ENCODE measurements at places on chromosomes 3 and 15.

DNA sequence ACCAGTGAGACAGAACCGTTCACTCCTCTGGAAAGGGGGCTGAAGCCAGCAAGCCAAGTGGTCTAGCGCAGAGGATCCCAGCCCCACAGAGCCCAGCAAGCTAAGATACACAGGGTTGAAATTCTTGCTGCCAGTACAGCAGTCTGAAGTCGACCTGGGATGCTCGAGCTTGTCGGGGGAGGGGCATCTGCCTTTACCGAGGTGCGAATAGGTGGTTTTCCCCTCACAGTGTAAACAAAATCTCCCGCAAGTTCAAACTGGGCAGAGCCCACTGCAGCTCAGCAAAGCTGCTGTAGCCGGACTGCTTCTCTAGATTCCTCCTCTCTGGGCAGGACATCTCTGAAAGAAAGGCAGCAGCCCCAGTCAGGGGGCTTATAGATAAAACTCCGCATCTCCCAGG lies 11.4 kb downstream of the CEP97 start:
- DNase-seq = no peak

- DNase-seq = no peak
Observed at GRCh38 chr15:65334586-65335231, 30.2 kb downstream of the RNU5B-1 start.

DNA sequence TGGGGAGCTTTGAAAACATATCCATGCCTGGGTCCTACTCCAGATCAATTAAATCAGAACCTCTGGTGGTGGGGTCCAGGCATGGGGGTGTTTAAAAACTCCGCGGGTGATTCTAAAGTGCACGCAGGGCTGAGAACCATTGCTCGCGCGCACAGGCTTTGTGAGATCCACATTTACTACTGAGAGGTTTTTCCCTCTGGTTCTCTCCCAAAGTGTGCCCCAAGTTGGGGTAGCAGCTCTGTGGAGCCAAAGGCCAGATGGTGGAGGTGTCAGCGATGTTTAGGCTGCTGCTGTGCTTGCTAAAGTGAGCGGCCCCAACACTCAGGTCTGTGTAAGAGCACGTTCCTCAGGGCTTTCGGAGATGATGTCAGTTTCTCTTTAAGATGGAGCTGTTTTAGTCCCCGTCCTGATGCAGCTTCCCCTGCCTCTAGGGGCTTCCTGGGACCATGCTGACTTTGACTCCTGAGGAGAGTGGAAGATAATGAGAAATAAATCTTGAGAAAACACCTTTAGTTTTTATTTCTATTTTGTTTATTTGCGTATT lies 13.4 kb upstream of the MAGEF1 start:
- no peak for DNase-seq

DNA sequence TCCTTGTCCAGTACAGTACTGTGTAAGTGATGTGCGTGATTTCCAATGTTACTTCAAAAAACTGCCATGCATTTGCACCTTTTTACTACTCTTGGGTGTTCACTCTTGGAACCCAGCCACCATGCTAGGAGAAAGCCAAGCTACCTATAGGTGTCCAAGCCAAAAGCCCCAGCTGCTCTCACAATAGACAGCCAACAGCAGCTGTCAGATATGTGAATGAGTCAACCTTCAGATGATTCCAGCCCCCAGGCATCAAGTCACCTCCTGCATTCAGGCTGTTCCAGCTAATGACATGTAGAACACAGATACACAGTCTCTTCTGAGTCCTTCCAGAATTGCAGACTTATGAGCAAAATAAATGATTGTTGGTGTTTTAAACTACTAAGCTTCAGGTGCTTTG lies 417.7 kb upstream of the TGFBR2 start:
- DNase-seq = no peak

DNA sequence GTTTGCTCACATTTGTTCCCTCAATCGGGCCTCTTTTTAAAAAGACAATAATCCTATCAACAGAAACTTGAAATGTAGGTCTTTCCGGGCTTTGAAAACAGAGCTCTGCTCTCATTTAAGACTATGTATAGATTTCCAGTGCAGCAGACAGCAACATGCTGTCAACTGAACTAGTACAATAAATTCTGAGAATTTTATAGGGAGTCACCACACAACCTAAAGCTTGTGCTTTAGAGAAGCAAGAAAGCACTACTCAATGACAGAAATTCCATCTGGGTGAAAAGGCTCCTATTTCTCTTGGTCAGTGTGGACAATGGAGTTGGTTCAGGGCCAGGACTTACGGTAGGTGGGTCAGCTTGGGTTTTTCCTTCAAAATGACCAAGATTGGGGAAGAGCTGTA lies 583.5 kb downstream of the ROBO1 start:
- DNase-seq = no peak

DNA sequence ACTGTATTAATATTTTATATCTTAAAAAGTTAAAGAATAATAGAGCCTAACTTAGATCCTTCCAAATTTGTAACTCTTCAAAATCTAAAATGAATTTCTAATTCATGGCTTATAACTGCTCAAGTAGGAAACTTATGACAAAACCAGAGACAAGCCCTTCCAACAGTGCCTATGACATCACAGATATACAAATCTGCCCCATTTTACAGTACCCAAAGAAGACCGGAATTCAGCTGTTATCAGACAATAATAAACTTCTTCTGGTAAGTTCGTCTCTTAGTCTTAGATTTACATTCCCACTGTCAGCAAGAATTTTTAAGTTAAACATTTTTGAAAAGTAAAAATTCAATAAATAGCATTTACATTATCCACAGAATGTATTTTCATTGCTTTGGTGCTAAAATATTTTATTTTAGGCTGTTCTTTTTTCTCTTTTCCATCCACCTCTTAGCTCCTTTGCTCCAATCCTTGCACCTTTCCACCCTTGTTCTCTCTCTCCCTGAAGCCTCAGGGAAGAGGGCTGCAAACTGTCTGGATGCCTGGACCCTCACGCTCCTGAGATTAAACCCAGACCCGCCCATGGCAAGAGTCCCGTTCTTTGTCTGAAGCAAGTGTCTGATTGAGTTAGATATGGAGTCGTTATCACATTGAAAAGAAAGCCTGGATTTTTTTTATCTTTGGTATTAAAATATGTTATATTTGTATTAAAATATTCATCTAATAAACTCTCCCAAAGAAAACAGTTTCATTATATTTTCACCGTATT lies 312.7 kb downstream of the ZBTB20 start:
- DNase-seq = no peak

DNA sequence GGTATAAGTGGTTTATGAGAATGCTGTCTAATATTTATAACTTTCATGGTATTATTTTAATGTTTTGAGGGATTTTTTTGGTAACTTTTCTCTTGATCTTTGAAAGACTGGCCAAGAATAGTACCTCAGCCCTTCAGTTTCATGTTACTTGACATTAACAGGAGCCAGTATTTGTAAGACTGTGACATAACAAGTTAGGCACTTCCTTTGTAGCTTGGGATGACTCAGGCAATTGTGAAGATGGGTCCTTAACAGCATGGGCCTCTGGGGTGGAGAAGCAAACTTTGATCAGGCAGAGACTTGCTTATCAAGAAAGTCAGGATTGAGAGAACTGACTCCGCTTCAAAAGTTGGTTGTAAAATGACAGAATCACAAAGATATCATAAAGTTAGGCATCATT lies 9.5 kb downstream of the LRRC49 start:
- peak; percentile 68 for DNase-seq

DNA sequence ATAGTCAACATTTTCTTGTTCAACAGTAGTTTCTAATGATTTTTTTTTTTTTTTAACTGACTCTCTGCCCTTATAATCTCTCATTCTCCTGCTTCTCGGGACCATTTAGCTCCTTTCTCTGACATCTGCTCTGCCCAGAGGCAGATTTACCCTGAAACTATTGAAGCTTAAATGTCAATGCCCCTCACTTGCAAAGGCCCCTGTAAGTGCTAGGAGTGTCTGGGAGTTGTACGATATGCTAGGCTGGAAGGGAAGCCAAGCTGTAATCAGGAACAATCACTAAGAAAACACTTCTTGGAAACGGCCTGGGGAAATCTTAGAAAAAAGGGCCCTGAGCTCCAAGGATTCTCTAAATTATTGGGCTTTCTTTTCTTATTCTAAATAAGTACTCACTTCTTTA lies 5.8 kb upstream of the PLOD2 start:
- DNase-seq = peak; percentile 67

- DNase-seq = peak; percentile 66
Observed at GRCh38 chr3:56702490-56703315, 19.6 kb upstream of the TASOR start.

- DNase-seq = no peak
Observed at GRCh38 chr15:40584191-40584590, 9.9 kb upstream of the KNL1 start.

- DNase-seq = peak; percentile 11
Observed at GRCh38 chr15:97156739-97157265, 803.7 kb upstream of the ARRDC4 start.

- no peak for DNase-seq
Observed at GRCh38 chr3:190543671-190544070, 29.8 kb downstream of the IL1RAP start.

GRCh38 chr15:88810446-88810845 lies 7.2 kb downstream of the ACAN start:
- no peak for DNase-seq

DNA sequence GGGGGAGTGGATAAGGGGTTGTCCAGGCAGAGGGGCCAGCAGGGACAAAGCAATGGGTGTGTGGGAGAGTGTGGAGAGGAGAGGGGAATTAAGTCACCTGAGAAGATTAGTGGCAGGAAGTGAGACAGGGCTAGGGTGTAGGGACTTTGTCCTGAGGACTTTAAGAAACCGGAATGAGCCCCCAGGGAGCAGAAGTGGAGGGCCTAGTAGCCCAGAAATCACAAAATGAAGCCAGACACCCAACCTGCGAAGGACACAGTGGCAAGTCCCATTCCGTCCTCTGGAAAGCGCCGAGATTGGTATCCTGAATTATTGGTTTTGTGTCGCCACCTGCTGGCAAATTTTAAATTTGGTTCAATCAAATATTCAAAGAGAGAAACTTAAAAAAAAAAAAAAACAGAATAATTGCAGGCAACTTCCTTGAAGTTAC lies 78.0 kb upstream of the SLC25A36 start:
- DNase-seq = peak; percentile 58

DNA sequence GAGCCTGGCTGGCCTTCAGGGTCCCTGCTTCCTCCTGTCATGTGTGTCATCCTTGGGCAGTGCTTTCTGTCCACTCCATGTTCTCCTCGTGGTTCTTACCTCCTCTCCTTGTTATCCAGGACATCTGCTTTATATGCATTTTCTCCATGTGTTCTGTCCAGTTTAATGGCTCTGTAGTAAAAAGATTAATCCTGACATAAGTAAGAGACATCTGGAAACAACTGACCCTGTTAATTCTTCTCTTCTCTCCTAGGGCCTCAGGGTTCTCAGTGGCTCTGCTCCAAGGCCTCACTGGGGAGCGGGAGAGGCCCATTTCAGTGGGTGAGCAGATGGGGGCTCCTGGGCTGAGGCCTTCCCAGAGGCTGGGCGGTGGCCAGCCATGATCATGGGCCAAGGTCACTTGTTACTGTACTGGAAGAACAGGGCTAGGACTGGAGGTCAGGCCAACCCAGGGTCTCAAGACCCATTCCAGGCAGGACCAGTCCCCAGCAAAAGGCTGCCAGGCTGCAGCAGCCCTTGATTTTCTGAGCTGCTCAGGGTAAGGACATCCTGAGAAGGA lies 20.2 kb upstream of the CDCP1 start:
- DNase-seq = no peak

- DNase-seq = no peak
Observed at GRCh38 chr15:46732060-46732459, 985.2 kb upstream of the SEMA6D start.

- no peak for DNase-seq
Observed at GRCh38 chr15:73482166-73482565, 39.2 kb downstream of the REC114 start.

GRCh38 chr3:177284383-177284881 lies 87.2 kb upstream of the TBL1XR1 start:
- DNase-seq = no peak

DNA sequence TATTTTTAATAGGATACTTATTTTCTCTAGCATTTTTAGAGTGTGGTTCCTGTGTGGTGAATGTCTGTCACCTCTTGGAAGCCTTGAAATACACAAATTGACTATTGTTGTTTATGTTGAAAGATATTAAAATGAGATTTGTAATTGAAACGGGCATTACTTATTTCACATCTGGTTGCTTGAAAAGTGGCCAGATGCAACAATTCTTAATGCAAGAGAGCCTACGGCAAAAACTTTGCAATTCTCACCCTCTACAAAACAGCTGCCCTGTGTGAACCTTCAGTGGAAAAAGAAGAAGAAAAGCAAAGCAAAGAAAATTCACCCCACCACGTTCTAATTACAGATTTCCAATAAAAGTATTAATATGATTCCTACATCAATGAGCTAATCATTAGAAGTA lies 46.6 kb downstream of the PPARG start:
- DNase-seq = no peak

DNA sequence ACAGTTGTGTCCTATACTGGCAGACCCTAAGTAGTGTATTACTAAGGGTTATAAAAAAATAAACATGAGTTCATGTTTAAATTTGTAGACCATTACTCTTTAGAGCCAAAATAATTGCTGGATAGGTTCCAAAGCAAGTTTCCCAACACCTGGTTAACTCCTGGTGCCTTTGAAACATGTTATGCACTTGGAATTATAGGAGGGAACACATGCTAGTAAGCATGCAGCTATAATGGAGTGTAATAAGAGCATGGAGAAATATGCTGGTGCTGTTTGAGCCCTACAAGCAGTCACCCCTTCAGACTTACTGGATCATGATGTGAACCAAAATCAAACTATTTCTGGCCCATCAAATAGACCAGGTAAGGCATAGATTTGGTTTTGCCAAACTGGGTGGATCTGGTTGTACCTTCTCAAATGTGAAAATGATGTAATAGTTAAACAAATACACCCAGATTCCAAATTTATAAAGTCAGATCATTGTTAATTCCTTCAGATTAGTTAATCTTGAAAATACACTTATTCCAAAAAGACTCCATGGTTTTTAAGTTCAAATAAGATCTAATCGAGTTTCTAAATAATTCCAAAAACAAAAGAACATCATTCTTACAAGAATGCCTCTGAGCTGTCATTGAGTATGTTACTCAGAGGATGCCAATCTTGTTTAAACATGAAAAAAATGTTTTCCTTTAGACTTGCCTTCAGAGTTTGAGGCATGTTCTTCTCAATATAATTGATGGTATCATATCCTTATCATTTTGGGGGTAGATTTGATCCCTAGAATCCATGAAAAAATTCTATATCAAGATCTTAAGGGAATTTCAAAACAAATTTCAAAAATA lies 69.3 kb downstream of the LRRC28 start:
- no peak for DNase-seq

DNA sequence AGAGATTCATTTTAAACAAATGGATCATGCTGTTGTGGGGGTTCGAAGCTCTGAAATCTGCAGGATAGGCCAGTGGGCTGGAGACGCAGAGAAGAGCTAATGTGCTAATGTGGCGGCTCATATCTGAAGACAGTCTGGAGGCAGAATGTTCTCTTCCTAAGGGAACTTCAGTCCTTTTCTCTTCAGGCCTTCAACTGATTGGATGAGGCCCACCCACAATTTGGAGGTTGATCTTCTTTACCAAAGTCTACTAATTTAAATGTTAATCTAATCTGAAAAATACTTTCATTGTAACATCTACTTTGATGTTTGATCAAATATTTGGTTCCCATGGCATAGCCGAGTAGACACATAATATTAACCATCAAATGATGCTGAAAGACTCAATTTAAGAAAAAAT lies 940.2 kb downstream of the ROBO1 start:
- no peak for DNase-seq
